Midbrain (tissue), 1 donor: ENCODE measurements at places on chromosomes 2 and 18.

- DNase-seq, result no peak
Measured at GRCh38 chr2:130762031-130762909, 6.9 kb downstream of the AMER3 start.

- no peak for DNase-seq
Measured at GRCh38 chr2:69149631-69150215, 136.7 kb downstream of the ANTXR1 start.

GRCh38 chr18:5250603-5251002 is 44.9 kb downstream of the ZBTB14 start:
- DNase-seq, result no peak

GRCh38 chr2:144481666-144482065 is 38.3 kb downstream of the ZEB2 start:
- no peak for DNase-seq

GRCh38 chr2:233462826-233463470 is 103.6 kb downstream of the USP40 start:
- DNase-seq, result no peak

GRCh38 chr2:239052798-239053665 is 205.1 kb downstream of the TWIST2 start:
- no peak for DNase-seq

DNA sequence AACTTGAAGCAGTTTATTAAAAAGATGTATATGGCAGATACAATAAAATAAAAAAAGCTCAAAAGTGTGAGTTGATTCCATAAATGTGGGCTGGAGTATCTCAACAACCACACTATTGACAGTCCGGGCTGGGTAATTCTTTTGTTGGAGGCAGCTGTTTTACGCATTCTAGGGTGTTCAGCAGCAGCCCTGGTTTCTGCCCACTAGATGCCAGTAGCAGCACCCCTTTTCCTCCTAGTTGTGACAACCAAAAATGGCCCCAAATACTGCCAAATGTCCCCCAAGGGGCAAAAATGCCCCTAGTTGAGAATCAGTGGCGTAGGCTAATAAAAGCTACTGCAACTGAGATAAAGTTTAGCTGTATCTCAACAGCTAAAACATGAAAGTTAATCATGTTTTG is 44.8 kb downstream of the CHMP3 start:
- peak; percentile 68 for DNase-seq

DNA sequence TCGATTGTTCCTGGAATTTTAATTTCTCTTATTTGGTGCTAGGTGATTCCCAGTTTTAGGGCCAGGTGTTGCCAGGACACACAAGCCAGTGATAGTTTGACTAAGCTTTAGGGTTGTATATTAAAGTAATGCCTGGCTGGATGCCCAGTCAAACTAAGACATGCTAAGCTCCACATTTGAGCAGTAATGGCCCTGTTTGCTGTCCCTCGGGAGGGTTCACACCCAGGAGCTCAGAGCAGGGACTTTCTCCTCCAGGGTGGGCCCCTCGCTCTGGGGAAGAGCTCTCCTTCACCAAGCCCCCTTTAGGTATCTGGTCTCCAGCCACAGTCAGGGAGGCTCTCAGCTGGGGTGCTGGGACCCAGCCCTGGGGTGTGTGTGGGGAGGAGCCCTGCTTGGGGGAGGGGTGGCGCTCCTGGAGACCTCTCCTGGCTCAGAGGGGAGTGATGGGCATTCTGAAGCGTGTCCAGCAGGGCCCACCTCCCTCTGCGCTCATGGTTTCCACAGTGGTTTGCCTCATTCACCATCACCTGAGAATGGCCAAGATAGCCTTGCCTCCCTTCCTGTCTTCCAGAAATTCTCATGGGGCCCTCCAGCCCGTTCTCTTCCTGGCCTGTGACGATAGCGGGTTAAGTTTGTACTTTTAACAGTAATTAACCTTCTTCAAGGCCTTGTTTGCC is 31.7 kb downstream of the INPP4A start:
- no peak for DNase-seq

DNA sequence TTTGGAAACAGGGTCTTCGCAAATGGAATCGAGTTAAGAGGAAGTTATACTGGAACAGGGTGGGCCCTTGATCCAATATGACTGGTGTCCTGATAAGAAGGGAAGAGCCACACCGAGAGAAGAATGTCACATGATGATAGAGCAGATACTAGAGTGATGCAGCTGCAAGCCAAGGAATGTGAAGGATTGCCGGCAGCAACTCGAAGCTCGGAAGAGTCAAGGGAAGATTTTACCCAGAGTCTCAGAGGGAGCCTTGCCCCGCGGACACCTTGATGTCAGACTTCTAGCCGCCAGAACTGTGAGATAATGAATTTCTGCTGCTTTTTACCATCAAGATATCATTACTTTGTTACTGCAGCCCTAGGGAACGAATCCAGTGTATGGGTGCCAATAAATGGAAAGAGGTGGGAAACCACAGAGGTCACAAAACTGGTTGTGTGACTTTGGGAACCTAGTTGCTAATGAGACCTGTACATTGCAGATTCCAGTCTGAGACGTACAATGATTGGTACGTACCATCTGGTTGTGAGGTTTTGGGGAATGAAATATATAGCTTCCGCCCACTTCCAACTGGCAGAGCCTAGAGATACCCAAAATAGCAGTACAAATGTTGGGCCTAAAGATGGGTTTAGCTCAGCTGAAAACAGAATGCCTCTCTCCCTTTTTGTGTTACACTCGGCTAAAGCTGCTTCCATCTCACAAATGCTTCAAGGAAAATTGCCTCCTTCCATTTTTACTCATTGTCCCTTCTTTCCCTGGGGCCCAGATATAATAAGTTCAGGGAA is 28.6 kb upstream of the VWA3B start:
- no peak for DNase-seq

- peak; percentile 46 for DNase-seq
Measured at GRCh38 chr2:161223139-161223732, 63.0 kb downstream of the TANK start.

DNA sequence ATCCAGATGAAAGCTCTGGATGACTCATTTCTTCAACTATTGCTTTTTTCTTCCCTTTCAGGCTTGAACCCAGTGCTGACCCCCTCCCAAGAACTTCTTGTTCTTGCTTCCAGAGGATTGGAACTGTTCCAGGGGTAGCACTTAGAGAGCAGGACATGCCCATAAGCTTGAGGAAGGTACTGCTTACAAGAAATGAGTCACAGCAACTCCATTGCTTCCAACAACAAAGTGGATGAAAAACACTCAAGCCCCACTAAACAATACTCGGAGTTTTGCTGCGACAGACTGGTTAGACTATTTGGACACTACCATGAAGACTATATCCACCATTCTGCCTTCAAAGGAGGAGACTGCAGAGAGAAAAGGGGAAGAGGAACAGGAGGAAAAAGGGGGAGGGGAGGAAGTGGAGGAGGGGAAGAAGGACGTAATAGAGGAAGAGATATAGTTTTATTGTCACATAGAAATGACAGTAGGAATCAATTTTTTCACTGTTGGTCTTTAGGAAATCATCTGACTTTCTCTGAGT is 1.6 kb upstream of the EPC2 start:
- DNase-seq, result no peak

DNA sequence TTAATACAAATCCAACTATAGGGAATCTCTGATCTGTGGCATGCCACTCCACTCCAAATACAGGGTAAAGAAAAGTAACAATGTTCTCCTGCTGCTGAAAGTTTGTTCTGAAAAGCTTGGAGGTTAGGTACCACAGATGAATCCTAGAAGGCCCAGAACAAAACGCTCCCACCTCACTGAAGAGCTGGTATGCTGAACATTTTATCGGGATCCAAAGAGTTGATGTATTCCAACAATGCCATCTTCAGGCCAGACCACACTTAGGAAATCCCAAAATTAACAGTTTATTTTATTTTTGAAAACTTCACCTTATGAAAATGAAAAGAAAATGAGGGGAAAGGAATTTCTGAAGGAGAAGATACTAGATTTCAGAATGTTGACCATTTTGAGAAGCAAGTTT is 145.1 kb upstream of the CDH19 start:
- DNase-seq, result peak; percentile 34

GRCh38 chr2:178088774-178089270 is 16.2 kb upstream of the PDE11A start:
- DNase-seq, result no peak

GRCh38 chr2:200603972-200604371 is 18.2 kb downstream of the AOX1 start:
- no peak for DNase-seq

DNA sequence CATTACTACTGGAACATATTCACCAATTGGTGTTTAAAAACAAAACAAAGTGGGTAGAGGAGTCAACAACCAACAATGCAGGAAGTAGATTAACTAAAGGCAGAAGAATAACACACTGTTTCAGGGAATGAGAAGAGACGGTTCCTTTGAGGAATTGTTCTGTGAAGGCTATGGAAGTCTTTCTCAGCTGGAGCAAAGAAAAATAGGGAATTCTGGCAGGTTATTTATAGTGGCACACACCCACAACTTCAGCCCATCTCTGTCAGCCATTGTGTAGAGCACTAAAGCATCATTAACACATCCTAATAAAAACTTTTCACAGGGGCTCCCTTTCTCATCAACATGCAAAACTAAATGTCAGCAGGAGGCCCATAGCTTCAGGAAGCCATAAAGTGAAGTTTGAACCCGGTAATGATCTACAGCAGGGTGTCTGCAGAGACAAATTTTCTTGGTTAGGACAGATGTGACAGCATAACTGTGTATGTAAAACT is 113.6 kb downstream of the CDH2 start:
- DNase-seq, result no peak

- no peak for DNase-seq
Measured at GRCh38 chr2:112229348-112229747, 25.5 kb downstream of the ZC3H8 start.

GRCh38 chr2:194718881-194719280 is 938.1 kb upstream of the SLC39A10 start:
- DNase-seq, result no peak

DNA sequence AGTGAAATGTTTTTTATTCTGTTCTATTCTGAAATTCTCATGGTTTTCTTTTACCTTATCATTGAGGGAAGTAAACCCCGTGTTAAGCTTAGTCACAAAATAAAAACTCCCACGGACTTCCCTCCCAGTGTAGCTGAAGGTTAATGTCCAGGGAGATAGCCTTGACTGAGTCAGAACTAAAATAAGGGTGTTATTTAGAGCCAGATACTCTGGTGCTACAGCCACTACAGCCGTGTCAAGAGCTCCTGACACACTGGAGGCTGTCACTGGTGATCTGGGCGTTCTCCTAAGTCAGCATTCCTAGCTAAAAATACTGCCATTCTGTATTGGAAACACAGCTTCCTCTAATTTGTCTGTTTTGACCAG is 82.0 kb upstream of the RANBP2 start:
- DNase-seq, result peak; percentile 31

DNA sequence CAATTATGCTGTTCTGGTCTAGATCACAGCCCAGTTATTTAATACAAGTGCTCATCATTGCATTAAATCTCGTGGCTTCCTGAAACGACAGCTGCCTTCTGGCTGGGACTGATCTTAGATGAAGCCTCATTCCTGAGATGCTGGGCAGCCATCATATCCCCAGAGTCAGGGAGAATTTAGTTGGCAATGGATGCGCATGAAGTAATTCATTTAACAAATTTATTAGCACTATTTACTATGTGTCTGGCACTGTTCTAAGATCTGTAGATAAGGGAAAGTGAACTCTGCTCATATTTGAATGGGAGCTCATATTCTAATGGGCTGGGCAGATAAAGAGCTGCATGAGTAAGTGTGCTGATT is 244.7 kb downstream of the KCNS3 start:
- DNase-seq, result no peak

DNA sequence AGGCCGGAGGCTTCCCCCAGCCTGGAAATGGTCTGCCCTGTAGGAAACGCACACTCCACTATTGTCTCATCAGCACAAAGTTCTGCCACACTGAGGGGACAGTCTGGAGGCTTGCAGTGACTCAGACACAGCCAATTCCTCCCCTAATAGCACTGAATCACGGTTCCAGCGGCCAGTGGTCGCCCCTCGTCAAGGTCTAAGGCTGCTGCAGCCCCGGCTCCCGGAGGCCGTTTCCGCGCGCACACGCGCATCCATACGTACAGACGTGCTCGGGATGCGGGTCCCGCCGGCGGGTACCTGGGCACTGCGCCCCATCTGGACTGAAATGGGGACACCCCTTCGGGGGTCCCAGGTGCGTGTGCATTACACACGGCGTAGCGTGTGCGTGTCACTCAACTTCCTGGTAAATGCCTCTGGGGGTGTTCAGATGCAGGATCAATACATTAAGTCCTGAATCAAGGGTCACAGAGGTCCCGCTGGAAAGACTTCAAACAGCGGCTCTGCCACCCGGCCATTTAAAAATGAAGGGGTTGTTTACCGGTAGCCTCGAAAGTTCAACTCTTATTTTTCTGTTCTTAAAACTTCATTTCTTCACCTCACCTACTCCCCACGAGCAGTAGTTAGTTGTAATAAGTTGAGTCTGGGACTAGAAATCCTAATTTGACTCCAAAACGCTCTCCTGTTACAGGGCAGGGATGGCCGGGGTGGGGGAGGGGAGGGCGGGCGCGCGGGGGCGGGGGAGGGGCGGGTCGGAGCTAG is 572 bp upstream of the ZNF516 start:
- DNase-seq, result no peak

DNA sequence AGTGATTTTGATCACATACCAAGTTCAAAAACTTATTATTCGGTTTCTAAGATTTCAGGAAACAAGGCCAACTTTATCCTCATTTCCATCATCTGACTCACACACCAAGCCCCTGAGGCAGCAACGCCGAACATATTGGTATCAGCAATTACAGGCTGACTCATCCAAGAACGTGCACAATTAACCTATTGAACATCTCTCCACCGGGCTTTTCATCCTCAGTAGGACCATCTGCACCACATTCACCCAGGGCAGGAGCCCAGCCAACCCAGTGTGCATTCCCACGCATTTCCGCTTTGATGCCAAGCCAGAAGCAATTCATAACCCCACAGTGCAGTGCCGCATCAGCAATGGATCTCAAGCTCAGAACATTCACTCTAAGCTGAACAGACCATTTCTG is 52.9 kb downstream of the SCG2 start:
- no peak for DNase-seq

DNA sequence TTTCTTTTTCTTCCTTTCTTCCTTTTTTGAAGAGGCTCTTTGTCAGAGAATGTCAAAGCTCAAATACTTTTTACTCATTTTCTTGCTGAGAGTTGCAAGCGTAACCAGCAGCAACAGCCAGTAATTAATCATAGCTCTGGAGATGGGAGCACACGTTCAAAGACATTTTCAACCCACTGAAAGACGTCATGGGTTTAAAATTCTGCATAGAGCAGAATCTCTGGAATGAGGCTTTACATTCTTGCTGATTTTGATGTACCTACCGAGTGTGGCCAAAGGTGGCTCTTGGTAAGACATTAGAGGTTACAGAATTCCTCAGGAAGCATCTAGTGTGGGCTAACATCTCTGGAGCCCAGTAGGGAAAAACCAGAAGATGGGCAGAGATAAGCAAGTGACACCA is 292.5 kb downstream of the MTX2 start:
- DNase-seq, result no peak

GRCh38 chr2:105782646-105783045 is 37.9 kb downstream of the NCK2 start:
- DNase-seq, result no peak

GRCh38 chr2:237361194-237362004 is 52.6 kb downstream of the COL6A3 start:
- DNase-seq, result no peak

GRCh38 chr2:192029089-192029488 is 165.6 kb downstream of the TMEFF2 start:
- DNase-seq, result no peak

- no peak for DNase-seq
Measured at GRCh38 chr2:178331474-178332432, 119.2 kb downstream of the PRKRA start.
